Activated CD4-positive, alpha-beta T cell treated with anti-CD3 and anti-CD28 coated beads, Interleukin-2, amount 10 ng/mL, durations not matched to agents 7 days and 5 days (primary cell): ENCODE measurements at places on chromosomes 6 and 20. TPM values are rescaled to one million over a fixed set of nuclear protein-coding genes. Genes with fewer than 3 reads are reported as not detected.

The NKAIN4 gene
- total RNA-seq, result not detected

The CDSN gene
- total RNA-seq, result not detected

The DEFB132 gene
- not detected for total RNA-seq

The MCHR2 gene
- total RNA-seq, result not detected

The ENPP1 gene
- total RNA-seq, result 0.12 TPM

The ATP6V1G2 gene
- total RNA-seq, result 3.6 TPM

The RIPPLY2 gene
- total RNA-seq, result not detected

The MROH8 gene
- total RNA-seq, result 3.0 TPM

The LY6G6D gene
- not detected for total RNA-seq

The NKAIN2 gene
- not detected for total RNA-seq

The BMP7 gene
- not detected for total RNA-seq

The BIRC7 gene
- not detected for total RNA-seq

The PTCHD4 gene
- total RNA-seq, result not detected

The DPPA5 gene
- total RNA-seq, result not detected

The FHL5 gene
- not detected for total RNA-seq

The PROKR2 gene
- total RNA-seq, result not detected

The EIF6 gene
- total RNA-seq, result 93.3 TPM

The RAET1G gene
- total RNA-seq, result not detected

The ADGB gene
- total RNA-seq, result not detected
